ENCODE measurements at places on chromosomes 6 and 20.

DNA sequence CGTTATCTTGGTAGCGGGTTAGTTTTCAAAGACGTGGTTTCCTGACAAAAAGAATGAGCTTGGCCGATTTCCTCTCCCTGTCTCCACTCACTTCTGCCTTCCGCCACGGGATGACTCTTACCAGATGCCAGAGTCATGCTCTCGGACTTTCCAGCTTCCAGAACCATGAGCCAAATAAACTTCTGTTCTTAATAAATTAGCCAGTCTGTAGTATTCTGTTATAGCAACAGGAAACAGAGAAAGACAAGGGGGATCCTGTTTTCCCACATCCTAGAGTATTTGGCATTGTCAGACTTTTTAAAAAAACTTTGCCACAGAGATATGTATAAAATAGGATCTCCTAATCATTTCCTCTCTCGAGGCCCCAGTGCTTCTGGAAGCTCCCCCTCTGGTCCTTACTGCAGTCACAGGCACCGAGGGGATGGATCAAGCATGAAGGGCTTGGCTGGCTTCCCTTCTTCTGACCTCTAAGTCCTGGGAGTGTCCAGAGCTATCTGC, 84.9 kb upstream of the NAA20 start:
- no peak for DNase-seq

DNA sequence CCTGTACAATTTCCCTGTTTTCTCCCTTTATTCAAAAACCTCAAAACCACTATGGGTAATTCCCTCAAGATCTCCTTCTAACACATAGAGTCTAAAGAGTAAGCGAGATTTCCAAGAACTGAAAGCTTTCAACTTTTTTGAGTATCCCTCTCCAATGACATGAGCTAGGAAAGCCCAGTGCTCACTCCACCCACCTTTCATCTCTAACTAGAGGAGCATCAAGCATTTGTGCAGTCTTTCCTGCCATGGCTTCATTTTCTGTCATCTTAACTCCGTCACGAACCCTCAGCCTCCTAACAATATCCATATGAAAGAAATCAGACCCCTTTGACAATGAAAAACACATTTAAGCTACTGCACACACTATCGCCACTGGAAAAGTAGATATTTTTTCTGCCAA, 91.9 kb upstream of the SUPT3H start:
- no peak for DNase-seq

DNA sequence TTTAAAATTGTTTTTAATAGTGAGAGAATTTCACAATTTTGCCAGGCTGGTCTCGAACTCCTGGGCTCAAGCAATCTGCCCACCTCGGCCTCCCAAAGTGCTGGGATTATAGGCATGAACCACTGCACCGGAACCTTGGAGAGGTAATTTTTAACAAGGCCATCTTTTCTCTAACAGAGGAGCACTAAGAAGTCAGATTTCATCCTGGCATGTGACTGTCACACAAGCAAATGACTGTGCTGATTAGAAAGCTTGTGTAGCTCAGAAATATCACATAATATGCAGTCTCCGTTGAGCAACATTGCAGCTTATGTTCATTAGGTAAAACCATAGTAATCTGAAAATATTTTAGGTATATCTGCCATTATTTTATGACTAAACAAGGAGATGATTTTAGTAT, 156.0 kb downstream of the CCDC170 start:
- no peak for DNase-seq

GRCh38 chr6:132247381-132248159, 153.7 kb downstream of the MOXD1 start:
- DNase-seq = no peak

DNA sequence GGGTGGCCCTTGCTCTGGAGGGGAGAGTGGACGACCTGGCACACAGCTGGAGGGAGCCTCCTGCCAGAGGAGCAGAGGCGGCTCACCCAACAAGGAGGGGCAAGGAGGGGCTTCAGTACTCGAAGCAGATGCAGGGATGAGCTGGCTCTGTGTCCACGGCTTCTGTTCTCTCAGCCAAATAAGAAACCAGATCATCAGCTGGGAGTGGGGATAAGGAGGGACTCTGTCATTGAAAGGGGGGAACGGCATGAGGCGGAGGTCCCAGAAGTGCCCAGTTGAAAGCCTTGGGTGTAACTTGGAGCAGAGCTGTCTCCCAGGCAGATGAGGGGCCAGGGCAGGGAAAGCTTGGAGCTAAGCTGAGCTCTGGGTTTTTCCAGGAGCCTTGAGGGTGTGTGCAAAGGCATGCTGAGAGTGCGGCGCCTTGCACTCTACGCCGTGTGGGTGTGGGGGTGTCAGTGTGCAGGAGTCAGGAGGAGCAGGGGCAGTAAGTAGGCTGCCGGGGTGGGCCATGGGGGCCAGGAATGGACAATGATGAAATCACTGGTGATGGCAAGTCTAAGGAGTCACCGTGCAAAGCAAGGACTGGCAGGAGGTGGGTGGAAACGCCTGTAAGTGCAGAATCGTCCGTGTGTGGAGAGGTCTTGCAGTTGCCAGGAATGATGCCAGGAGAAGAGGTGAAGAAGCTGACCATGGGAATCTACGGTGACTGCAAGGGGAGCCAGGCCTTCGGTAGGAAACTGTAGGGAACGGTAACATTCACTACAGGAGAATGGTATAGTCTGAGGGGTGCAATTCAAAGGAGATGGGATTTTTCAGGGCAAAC, 85.4 kb upstream of the FOXQ1 start:
- no peak for DNase-seq

- no peak for DNase-seq
Observed at GRCh38 chr20:37229357-37229756, 32.3 kb downstream of the GHRH start.

DNA sequence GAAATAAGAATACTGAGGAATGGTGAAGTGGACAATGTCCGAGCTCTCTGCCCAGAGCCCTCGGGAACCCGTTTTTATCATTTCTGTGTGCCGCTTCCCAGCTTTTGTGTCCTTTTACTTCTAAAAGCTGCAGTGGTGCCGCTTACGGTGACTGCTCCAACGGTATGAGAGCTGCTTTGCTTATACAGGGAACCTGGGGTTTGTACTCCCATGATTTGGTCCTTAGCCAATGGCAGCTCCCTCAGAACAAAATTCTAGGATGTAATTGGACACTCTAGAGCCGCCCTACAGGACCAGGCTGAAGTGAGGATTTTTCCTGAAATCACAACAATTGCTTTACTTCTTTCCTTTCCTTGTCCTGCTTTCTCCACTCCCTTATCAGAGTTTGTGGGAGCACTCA, 24.2 kb upstream of the PCSK2 start:
- DNase-seq = no peak

DNA sequence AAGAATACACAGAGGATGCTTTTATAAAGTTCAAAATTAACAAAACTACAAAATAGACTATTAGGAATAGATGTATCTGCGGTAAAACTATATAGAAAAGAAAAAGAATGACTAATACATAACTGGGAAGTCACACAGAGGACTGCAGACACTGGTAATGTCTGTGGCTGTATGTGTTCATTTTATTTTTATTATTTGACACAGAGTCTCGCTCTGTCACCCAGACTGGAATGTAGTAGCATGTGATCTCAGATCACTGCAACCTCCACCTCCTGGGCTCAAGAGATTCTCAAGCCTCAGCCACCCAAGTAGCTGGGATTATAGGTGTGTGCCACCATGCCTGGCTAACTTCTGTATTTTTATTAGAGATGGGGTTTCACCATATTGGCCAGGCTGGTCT, 38.9 kb downstream of the ESF1 start:
- DNase-seq = no peak

All from aorta (tissue), 5 donors.